Activated CD4-positive, alpha-beta T cell treated with anti-CD3 and anti-CD28 coated beads for 24 hours (primary cell): ENCODE measurements at places on chromosomes 3 and 15.

- peak; percentile 2 for DNase-seq
Measured at GRCh38 chr15:62119227-62119864, 45.7 kb downstream of the C2CD4B start.

DNA sequence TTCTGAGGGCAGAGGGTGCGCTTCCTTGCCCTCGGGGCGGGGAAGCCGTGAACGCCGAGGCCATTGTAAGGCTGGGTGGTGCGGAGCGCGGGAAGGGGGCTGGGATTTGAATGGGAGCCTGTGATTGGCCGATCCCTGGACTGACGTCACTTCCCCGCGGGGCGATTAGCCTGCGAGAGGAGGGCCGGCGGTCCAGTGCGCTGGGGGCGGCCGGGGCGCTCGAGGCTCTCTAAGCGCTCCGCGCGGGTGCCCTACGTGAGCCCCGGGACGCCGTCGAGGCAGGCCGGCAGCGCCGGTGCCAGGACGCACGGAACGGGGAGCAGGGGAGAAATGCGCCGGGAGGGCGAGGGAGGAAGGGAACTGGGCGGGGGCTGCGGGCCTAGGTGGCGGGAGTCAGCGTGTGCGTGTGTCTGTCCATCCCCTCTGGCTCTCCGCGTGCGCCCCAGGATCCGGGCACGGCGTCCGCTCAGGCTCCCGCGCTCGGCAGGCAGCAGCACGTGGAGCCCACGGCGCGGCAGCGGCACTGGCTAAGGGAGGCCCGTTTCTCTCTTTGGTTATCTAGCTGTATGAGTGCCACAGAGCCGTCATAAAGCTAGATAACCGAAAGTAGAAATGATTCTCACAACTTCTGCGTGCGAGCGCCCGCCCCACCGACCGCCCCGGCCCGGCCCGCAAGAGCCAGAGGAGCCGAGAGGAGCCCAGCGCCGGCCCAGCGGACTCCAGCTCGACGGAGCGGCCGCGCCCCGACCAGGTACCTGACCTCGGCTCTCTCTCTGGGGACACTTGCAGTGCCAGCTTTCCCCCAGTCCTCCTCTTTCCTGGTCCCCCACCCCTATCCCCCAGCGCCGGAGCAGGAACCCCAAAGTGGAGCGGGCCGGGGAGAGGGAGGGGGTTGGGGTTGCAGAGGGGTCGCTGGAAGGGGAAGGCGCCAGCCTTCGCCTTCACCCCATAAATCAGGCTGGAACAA, 33.1 kb upstream of the POLG start:
- DNase-seq: no peak

DNA sequence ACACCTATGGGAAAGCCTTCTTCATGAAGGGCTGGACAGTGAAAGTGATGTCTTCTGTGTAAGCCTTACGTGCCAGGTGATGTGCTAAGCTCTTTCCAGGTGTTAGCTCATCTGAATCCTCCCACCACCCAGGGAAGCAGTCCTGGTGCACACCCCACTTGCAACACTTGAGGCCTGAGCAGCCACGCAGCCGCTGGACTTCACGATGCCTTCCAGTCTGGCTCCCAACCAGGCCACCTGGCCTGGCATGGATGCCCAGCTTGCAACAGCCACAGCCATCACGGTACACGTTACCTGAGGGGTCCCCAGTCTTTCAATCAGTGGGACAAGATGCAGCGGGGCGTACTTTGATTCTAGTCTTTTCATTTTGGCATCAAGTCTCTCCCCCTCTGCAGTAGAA, 35.8 kb downstream of the NIPA2 start:
- DNase-seq: no peak

GRCh38 chr3:47015151-47015550, 35.7 kb downstream of the NBEAL2 start:
- DNase-seq: no peak

- no peak for DNase-seq
Measured at GRCh38 chr3:181488536-181488935, 223.2 kb upstream of the SOX2 start.

DNA sequence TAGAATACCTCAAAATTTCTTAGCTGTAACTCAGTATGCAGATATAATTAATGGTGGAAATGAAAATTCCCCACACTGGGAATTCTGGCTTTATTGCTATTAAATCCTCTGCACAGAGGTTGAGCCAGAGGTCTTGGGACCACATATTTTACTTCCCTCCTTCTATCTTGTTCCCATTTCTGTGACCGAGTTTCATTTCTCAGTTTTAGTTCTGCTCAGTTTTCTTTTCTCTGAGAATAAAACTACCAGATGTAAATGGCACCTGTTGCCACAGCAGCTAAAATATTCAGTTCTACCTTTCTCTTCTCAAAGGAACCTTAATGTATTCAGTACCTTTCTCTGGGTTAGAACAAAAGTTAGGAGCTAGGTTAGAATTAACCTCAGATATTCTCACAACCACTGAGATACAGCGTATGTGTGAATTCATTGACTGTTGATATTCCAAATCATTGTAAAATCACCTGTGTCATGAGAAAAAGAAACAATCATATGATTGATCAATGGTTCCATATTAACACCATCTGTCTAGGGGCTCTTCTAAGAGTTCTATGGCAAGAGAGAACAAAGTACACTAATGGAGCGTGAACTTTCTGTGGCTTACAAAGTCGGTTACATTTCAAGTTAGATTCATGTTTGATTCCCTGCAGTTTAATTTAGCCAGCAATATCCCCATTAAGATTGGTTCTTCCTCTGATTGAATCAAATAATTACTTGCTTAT, 374.1 kb downstream of the EFHB start:
- DNase-seq: no peak

- DNase-seq: no peak
Measured at GRCh38 chr3:164452707-164453106, 625.6 kb downstream of the SI start.

GRCh38 chr3:182500289-182500688, 293.0 kb upstream of the ATP11B start:
- no peak for DNase-seq

- no peak for DNase-seq
Measured at GRCh38 chr3:149975919-149976318, 5.2 kb upstream of the PFN2 start.

DNA sequence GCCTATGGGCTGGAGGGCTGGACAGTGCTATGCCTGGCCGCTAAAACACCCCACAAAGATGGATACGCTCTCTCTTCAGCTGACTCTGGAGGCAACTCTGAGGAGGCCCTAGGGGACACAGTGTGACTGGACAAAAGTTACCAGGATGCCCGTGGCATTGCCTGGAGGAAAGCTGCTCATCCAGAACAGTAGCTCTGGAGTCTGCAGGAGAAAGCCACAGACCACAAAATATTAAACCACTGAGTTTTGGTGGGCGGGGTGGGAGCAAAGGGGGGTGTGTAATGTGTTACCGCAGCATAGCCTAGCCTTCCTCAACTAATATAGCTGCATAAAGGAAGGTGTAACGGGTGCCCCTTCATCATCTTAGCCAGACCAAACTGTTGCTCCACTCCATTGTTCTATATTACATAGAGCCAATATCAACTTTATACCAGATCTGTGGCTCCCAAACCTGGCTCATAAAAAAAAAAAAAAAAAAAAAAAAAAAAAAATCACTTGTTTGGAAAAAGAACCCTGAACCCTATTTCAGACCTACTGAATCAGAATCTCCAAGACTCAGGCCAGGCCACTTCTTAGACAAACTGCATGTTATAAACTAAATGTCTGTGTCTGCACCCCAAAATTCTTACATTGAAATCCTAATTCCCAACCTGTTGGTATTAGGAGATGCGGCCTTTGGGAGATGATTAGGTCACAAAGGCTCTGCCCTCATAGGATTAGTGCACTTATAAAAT, 132.6 kb downstream of the TNIK start:
- no peak for DNase-seq

GRCh38 chr3:100798012-100798411, 88.7 kb downstream of the TFG start:
- DNase-seq: no peak

- peak; percentile 66 for DNase-seq
Measured at GRCh38 chr3:69082805-69083204, 1.9 kb upstream of the ARL6IP5 start.

GRCh38 chr3:15798533-15799245, 910 bp upstream of the ANKRD28 start:
- no peak for DNase-seq

- no peak for DNase-seq
Measured at GRCh38 chr15:69551391-69552056, 98.9 kb downstream of the RPLP1 start.

- no peak for DNase-seq
Measured at GRCh38 chr3:69828817-69829216, 89.6 kb downstream of the MITF start.

- DNase-seq: no peak
Measured at GRCh38 chr3:61657689-61658088, 96.3 kb downstream of the PTPRG start.

DNA sequence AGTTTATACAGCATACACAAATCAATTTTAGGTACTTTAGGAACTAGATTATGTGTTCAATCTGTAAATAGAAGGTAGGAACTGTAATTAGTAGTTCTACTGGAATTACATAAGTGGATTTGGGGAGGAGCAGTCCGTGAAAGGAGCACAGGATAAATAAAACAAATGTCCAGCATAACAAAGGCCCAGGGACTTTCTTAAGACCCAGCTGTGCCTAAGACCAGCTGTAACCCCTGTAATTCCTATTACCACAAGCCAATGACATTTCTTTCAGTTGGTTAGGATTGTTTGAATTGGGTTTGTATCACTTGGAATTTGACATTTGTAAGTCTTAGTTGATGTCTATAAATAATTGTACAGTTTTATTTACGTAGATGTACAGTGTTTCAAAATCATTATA, 4.8 kb upstream of the ZBTB20 start:
- DNase-seq: no peak

DNA sequence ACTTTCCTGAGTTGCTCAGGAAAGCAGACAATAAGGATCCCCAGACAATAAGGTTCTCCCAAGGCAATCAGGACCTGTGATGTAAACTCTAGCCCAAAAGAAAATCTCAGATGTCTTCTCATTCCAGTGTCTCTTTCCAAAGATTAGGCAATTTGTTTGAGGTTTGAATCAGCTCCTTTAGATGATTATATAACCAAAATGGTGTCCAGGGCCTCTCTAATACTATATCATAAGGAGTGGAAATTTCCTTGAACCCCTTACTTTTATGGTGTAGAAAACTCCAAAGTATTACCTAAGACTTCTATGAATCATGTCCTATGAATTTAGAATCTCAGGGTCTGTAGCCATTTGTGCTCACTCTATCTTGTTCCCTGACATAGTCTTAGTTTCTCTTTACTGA, 65.9 kb downstream of the GPR176 start:
- no peak for DNase-seq

- no peak for DNase-seq
Measured at GRCh38 chr3:20080956-20081554, 40.8 kb downstream of the KAT2B start.

DNA sequence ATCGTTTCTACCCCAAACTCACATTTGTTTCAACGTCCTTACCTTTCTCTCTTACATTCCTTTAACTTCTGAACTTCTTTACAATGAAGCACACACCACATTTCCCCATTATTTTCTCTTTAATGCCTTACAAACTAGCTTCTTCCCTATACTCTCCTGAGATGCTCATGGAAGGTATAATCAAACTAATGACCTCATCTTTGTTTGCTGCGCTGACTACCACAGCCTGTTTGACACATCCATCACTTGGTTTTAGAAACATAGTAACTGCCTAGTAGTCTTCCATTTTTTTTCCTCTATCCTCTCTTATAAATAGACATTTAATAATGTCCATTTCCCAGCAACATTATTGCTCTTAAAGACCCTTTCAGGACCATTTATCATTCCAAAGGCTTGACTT, 230.5 kb upstream of the LRTM1 start:
- no peak for DNase-seq

- no peak for DNase-seq
Measured at GRCh38 chr15:34241376-34242330, 16.8 kb downstream of the EMC4 start.

GRCh38 chr3:146557745-146558144, 13.3 kb upstream of the PLSCR1 start:
- DNase-seq: no peak

GRCh38 chr3:196093317-196094111, 11.6 kb upstream of the TFRC start:
- no peak for DNase-seq

DNA sequence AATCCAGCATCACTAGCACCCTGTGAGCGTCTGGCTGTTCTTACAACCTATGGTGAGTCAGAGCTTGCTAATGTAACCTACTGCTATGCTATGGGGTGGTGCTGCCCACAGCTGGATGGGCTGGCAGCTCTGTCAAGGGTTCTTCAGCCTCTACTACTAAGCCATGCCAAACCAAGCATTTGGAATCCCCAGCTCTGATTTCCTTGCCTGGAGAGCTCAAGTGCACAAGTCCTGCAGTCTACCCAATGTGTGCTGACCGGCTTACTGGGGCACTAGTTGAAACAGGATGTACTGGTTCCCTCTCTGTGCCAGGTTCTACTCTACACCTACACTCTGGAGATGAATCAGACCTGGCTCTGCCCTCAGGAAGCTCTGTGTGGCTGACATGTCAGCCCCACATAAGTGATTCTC, 4.2 kb downstream of the TEX264 start:
- no peak for DNase-seq

GRCh38 chr3:188286087-188286513, 132.1 kb downstream of the LPP start:
- DNase-seq: no peak

DNA sequence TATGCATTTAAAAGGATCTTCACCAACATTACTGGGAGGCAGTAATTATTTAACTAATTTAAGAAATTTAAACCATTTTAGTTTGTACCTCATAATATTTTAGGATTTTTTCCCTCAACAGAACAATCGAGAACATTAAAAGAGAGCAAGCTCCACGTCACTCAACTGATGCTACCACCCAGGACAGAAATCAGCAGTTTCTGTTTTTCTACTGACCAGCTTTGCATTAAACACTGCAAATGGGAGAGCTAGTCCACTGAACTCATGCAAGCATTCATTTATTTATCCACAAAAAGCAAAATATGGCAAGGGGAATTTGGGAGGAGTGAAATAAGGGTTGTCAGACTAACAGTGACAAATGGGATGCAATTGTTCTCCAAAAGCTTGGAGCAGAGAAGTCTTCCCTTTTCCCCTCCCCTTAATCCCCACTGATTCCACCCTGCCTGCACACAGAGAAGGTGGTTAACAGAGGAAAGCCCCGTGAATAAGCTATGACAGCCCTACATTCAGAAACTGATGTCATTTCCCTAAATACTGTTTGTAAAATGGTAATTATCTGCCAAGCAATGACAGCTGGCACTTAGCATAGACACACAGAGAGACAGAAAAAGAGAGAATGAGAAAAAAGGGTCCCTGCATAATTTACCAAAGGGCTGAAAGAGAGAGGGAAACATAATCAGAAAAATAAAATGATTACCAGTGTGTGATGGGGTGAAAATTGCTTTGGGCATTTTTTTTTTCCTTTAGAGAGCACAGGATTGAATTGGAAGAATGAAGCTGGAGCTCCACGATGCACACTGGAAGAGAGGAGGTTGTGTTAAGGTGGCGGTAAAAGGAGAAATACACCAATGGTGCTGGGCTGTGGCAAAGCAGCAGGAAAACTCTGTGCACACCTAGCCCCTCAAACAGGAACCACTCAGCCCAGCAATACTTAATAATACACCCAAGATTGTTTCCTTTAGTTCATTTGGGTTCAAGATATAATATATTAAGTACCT, 777.4 kb downstream of the TUSC7 start:
- DNase-seq: no peak
